ENCODE measurements at places on chromosomes 16 and 17.

DNA sequence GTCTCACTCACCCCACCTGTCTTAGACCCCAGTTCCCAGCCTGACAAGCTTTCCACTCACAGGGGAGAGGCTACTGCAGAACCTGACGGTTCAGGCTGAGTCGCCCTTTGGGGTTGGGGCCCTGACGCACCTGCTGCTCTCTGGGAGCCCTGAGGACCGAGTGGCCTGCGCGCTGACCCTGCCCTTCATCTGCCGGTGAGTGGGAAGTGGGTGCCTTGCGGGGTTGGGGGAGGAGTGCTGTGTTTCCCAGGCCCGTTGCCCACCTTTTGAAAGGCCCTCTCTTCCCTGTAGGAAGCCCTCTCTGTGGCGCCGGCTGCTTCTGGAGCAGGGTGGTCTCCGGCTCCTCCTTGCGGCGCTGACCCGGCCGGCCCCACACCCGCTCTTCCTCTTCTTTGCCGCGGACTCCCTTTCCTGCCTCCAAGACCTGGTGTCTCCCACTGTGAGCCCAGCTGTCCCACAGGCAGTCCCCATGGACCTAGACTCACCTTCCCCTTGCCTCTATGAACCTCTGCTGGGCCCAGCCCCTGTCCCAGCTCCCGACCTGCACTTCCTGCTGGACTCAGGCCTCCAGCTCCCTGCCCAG is 6.1 kb upstream of the TGFB1I1 start:
- DNase-seq = no peak

DNA sequence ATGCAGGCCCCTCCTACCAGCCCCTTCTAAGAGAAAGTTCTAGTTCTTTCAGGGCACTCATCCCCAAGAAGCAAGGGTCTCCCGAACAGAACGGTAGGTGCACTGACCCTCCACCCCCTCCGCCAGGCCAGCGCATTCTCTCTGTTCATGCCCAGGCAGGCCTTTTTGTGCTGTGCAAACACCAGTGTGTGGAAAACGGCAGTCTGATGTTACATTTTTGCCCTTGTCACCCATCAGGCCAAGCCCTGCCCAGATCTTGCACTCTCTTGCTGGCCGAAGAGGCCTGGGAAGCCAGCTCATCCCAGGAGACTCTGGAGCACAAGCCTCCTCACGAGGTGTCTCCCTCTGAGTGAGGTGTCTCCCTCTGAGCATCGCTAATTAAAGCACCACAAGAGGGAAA is 16.1 kb upstream of the MTSS2 start:
- no peak for DNase-seq

DNA sequence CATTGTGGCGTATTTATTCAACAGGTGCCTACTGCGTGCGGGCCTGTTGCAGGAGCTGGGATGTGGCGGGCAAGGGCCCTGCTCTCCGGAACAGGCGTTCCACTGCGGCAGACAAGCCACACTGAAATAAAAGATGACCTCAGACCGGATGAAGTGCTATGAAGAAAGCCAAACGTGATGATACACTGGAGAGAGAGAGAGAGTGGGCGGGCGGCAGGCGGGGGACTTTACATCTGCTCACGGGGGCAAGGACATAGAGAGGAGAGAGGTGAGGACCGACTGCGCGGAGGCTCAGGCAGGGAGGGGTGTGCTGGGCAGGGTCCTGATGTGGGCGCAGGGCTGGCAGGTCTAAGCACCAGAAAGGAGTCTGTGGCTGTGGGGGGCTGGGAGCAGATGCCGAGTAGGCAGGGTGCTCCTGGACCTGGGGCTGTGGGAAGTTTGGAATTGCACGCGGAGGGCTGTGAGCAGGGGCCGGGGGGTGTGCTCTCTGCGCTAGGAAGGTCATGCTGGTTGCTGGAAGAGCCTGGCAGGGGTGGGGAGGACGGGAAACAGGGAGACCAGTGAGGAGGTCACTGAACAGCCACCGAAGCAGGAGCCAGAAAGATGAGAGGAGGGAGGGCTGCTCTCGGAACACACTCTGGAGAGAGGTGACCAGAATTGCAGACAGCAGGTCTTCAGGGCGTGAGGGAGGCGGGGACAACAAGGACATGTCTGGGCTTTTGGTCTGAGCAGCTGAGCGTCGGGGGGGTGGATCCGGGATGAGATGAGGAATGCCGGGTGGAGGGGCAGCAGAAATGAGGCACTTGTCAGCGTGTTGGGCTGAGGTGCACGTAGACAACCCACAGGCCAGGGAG is 9.9 kb downstream of the MXRA7 start:
- DNase-seq = no peak

DNA sequence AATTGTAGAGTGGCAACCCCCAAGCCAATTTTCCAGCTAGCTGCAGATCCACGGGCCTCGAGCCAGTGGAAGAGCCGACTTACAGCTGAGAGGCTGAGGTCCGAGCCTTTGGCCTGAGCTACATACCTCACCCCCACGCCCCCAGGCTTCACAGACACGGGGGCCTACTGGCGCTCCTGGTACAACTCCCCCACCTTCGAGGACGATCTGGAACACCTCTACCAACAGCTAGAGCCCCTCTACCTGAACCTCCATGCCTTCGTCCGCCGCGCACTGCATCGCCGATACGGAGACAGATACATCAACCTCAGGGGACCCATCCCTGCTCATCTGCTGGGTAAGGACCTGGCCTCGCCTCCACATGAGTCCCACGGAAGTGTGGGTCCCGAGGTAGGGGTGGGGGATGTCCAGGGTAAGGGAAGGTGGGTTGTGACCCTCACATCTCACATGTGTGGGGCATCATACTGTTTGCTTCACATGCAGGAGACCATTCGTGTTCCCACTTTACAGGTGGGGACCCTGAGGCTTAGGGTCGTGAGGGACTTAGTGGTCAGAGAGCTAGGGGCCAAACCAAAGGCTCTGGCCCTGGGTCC is 3.4 kb downstream of the ACE start:
- no peak for DNase-seq

GRCh38 chr16:50814052-50814451 is 72.2 kb downstream of the CYLD start:
- DNase-seq = no peak

- no peak for DNase-seq
Observed at GRCh38 chr16:71629278-71630016, 3.5 kb downstream of the MARVELD3 start.

DNA sequence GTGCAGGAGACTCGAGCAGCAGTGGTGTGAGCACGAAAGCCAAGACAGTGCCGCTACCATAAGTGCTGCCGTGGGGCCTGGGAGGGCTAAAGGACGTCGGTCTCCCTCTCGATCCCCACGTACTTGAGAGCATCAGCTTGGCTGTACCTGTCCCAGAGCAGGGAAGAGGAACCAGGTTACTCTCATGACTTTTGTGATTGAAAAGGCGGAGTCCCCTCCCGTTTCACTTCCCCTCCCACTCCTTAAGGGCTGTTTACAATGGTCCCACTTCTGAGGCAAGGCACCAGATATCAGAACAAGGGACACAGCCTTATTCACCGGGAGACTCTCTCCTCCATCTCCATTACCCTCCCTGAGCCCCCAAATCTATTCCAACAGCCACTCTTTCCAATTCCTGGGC is 20.1 kb downstream of the CNTNAP1 start:
- no peak for DNase-seq

GRCh38 chr16:68378436-68379415 is 67.9 kb downstream of the PRMT7 start:
- DNase-seq = peak; percentile 3

DNA sequence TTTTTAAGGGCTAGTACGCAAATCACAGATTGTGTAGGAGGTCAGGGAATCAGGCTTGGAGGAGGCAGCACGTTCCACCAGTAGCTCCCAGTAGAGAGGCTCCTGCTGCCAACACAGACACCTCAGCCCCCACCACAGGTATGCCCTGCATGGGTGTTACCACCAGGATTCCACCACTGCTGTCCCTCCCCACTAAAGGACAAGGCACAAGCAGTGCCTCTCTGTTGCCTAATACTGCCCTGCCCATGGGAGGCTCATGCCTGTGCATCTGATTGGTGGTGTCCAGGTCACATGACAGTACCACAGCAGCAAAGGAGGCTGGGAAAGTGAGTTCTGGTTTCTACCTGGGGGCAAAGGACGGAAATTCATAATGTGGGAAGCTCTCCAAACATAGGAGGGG is 33.6 kb upstream of the CACNG4 start:
- no peak for DNase-seq

DNA sequence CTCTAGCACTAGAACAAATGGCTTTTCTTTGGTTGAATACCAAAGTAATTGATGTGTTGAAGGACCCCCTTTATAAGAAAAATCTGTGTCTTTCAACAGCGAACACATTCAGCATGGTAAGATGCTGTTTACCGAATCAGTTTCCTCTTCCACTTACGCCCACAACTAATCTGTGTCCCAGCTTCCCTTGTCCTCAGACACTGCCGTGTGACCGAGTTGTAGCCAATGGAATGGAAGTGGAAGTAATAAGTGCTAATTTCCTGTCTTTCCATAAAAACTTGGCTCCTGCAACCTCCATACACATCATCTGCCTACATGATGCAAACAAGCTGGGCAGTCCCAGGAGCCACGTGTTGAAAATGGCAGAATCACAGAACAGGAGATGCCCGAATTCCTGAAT is 10.4 kb downstream of the CDIPT start:
- DNase-seq = no peak

DNA sequence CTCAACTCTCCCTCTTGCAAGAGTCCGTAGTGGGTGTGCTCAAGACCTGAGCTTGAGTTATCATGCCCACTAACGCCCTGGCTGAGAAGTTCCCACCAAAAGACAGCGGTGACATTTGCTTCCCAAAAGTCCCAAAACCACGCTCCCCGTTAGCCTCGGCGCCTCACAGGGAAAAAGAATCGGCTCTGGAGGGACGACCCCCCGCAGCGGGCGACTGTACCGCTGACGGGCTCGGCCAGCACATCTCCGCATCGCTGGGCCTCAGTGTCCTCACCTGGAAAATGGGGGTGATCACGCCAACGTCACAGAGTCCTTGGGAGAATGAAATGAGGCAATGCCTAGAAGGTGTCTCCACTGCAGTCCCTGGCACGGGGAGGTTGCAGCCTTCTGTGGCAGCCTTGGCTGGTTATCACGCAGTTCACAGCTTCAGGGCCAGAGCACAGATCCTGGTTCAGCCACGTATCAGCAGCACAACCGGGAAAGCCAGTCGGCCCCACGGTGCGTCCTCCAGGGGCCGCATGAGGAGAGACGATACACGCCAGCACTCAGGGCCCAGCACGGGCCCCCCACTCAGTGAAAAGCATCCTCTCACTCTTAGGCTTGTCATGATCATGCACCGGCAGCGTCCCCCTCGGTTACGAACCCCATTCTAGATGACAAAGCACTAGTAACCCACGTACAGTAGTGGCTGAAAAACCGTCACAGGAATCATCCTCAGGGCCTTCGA is 32.9 kb downstream of the NXN start:
- DNase-seq = no peak

- DNase-seq = no peak
Observed at GRCh38 chr17:16515933-16516332, 23.9 kb upstream of the LRRC75A start.

- DNase-seq = no peak
Observed at GRCh38 chr16:87160234-87160636, 157.0 kb downstream of the C16orf95 start.

DNA sequence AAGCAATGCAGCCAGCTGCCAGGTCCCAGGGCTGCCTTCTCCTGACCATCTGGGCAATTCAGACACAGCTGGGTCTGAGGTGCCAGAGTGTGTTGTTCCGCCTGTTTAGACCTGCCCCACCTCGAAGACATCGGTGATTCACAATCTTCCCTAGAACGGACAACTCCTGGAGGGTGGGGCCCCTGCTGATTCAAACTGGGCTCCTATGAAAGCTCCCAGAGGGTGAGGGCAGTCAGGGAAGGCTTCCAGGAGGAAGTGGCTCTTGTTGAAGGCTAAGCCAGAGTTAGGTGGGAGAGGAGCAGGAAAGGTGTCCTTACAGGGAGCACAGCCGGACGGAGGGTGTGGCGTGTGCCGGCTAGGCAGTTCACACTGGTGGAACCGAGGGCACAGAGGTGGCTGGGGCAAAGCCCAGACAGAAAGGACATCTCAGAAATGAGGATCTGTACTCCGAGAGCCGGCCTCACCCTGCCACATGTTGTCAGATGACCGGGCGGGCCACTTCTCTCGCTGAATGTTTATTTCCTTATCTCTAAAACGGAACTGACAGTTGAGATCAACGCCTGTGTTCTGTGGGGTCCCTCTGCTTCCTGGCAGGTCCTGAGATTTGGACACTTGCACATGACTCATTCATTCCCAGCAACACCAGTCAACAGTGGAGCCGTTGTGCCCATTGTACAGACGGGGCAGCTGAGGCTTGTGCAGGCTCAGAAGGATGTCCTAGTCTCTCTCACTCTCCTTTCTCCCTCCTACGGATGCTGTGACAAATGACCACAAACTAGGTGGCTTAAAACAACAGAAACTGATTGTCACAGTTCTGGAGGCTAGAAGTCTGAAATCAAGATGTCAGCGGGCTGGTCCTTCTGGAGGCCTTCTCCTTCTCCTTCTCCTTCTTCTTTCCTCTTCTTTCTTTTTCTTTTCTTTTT is 26.9 kb upstream of the LITAF start:
- DNase-seq = no peak

DNA sequence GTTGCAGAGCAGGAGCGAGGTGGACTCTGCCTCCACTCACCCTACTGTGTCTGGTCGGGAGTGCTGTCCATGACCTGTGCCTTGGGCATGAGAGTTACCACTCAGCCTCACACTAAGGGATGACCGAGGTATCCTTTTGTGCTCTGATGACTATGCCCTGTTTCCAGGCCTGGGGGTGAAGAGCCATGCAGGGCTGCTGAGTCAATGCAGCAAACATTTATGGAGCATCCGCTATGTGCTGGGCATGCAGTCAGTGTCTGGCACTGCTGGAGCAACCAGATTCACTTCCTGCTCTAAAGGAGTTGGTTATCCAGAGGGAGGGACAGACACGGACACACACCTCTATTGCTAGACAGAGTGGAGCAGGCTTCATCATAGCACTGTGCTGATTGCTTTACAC is 7.6 kb upstream of the HNF1B start:
- no peak for DNase-seq

GRCh38 chr16:69499541-69500230 is 66.1 kb upstream of the NFAT5 start:
- DNase-seq = no peak

DNA sequence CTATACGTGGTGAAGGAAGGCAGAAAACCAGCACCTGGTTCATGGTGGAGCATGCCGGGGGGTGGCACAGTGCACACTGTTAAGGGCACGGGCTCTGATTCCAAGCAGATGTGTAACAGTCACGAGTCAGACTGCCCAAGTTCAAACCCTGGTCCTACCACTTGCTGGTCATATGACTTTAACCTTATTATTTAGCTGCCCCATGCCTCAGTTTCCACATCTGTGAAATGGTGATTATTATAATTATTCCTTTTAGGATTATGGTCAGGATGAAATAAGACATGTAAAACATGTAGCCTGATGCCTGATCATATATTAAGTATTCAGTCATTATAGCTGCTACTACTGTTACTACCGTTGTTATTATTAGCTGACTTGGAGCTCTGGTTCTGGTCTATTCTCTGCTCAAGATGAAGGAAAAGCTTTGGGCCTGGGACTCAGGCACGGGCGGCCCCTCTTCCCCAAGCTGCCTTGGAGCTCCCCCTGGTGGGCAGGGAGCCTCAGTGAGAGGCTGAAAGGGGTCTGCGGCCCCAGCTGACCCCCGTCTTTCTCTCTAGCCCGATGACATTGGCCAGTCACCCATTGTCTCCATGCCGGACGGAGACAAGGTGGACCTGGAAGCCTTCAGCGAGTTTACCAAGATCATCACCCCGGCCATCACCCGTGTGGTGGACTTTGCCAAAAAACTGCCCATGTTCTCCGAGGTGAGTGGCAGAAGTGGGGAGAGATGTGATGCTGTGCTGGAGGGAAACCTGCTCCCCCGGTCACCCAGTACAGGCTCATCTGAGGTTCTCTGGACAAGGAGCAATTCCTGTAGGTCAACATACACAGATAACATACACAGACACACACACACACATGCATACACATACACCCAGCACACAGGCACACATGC is 14.0 kb downstream of the NR1D1 start:
- no peak for DNase-seq

Measured in GDM1 (cell line).